ENCODE measurements at places on chromosomes 4 and X. TPM values are rescaled to one million over a fixed set of nuclear protein-coding genes. Genes with fewer than 3 reads are reported as not detected.

GRCh38 chr4:94852616-94853015 lies 94.9 kb downstream of the BMPR1B start:
- DNase-seq, result no peak

DNA sequence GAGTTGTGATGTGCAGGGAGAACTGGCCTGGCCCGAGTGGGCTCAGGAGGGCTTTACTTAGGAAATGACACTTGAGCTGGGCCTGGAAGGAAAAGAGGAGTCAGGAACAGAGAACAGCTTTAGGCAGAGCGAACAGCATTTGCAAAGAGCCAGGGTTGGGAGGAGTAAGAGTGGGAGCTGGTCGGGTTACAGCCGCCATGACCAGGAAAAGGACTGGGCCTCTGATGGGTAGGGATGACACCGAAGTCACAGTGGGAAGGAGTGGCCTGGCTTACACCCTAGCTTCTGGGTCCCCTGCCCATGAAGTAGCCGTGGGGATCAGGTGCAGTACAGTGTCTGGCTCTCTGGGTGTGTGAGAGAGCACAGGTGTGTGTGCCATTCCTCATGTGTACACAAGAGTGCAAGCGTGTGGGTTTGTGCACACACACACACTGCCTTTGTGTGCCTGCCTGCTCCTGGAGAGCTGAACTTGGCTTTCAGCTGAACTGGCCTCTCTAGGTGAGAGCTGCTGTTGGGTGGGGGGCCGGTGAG lies 31.6 kb downstream of the TRMT44 start:
- no peak for DNase-seq

GRCh38 chrX:153900831-153901752 lies 3.4 kb upstream of the AVPR2 start:
- DNase-seq, result no peak

DNA sequence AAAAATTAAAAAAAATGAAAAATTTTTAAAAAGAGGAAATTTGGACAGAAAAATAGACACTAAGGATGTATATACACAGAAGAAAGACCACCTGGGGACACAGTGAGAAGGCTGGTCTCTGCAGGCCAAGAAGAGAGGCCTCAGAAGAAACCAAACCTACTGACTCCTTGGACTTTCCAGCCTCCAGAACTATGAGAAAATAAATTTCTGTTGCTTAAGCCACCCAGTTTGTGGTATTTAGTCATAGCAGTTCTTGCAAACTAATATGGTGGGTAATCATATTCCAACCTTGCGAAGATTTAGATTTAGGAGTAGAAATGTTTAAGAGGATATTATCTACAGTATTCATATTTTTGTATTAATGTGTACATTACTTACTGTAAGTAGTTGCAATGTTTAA lies 56.4 kb downstream of the COQ2 start:
- no peak for DNase-seq

The PAGE5 gene
- total RNA-seq, result not detected

DNA sequence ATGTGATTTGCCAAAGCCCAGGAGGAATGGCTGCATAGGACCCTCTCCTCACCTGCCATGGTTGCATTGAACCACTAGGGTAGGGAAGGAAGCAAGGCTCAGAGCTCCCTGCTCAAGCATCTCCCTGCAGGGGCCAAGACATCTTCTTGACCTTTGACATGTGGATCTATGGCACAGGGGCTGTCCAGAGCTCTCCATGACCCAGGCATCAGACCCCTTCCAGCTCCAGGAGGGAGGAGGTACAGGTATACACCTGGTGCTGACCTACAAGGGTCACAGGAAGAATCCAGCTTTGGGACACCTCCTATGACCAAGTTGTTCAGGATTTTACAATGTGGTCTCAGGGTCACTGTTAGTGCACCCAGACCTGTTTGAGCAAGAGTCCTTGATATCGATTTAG lies 23.2 kb upstream of the ASMTL start:
- no peak for DNase-seq

DNA sequence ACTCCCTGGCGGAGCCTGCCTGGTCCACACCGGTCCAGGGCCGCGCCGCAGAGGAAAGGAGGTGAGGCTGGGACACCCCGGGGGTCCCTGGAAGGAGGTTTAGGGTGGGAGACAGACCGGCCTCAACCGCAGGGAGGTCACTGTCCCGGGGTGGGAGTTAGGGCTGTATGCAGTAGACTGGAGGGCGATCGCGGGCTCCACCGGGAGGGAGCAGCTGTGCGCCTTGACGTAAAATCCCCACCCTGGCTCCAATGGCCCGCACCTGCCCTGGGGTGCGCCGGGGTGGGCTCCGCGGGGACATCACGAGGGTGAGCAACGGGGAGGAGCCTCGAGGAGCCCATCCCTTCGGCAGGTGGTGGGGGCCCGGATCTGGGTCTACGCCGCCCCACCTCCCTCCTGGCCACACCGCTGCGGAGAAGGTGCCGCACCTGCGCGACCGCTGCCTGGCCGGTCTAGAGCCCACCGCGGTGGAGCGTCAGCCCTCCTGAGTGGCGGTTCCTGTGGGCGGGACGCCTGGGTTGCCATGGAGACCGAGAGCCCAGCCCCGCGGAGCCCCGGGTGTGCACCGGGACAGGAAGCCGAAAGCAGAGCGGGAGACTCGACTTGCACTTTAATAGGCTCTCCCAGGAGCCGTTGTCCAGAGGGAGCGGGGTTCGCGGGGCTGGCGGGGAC lies 105.1 kb downstream of the ADRA2C start:
- peak; percentile 41 for DNase-seq

- DNase-seq, result no peak
Observed at GRCh38 chr4:81258841-81259550, 44.0 kb upstream of the PRKG2 start.

The RIBC1 gene
- total RNA-seq, result 1.9 TPM

The ATG4A gene
- total RNA-seq, result 7.3 TPM

GRCh38 chrX:115948018-115948923 lies 222.3 kb upstream of the AGTR2 start:
- no peak for DNase-seq

GRCh38 chrX:6885909-6886308 lies 261.6 kb upstream of the STS start:
- DNase-seq, result no peak

DNA sequence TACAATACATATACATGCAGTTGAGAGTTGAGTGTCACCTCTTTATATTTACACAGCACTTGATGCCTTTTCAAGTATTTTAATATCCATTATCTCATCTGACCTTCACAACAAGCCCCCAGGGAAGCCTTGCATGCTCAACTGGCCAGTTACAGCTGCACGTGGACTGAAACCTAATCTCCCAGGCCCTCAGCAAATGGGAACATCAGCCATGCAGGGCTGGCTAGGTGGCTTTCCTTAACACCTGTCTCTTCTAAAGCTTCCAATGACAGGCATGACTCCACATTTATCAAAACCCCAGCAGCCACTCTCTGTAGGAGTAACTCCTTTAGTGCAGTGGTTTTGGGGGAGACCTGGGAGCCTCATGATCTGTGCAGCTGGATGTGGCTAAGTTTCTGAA lies 56.4 kb downstream of the PHKA2 start:
- no peak for DNase-seq

The DCAF12L2 gene
- 2.9 TPM for total RNA-seq

DNA sequence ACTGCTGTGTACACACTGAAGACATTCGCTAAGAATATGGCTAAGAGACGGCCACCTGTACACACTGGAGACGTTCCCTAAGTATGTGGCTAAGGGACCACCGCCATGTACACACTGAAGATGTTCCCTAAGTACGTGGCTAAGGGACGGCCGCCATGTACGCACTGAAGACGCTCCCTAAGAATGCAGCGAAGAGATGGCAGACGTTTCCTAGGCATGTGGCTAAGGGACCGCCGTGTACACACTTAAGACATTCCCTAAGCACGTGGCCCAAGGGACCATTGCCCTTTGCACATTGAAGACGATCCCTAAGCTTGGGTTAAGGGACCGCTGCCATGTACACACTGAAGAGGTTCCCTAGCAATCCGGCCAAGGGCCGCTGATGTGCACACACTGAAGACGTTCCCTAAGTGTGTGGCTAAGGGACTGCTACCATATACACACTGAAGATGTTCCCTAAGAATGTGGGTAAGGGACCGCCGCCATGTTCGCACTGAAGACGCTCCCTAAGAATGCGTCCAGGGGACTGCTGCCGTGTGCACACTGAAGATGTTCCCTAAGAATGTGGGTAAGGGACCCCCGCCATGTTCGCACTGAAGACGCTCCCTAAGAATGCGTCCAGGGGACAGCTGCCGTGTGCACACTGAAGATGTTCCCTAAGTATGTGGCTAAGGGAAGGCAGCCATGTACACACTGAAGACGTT lies 36.7 kb downstream of the DHRSX start:
- no peak for DNase-seq

The PDE6B gene
- 26.2 TPM for total RNA-seq

DNA sequence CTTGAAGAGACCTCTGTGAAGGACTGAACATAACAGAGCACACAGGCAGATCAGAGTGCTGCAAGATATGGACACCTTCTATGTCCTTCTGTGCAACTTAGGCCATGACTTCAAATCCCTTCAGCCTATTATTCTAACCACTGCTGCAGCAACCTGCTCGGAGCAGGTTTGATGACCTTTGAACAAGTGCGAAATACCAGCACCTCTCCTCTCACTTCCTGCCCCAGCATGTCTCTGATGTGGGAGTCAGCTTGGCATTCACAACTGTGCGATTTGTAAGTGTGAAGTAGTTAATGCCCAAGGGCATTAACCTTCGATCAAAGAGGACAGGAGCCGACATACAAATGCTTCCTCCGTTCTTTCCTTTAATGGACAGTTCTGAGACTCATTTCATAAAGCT lies 1.6 kb upstream of the EXOC1 start:
- no peak for DNase-seq

DNA sequence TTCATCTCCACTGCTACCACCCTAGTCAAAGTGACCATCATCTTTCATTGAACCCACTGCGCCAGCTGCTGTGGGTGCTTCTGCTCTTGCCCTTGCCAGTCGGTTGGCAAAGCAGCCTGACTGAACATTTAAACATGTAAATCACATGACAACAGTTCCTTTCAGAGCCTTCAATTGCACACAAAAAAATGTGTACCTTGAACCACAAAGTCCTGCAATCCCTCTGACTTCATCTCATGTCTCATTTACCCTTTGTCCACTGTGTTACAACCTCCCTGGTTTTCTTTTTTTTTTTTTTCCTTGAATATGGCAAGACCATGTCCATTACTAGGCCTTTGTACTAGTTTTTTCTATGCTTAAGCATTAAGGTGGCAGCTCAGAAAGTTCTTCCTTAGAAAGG lies 183.5 kb downstream of the GBA3 start:
- no peak for DNase-seq

DNA sequence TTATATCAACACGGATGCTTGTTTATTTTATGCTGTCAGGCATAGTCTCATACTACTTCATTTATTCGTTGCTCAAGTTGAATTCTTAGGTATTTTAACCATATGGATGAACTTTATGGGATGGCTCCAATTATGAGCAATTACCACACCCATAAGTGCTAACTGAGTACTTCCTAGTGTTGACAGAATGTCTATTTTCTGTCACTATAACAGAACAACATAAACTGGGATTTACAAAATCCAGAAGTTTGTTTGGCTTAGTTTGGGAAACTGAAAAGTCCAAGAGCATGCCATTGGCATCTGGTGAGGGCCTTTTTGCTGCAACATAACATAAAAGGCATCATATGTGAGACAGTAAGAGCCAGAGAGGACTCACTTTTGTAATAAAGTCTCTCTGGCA lies 21.0 kb downstream of the SULT1E1 start:
- DNase-seq, result no peak

DNA sequence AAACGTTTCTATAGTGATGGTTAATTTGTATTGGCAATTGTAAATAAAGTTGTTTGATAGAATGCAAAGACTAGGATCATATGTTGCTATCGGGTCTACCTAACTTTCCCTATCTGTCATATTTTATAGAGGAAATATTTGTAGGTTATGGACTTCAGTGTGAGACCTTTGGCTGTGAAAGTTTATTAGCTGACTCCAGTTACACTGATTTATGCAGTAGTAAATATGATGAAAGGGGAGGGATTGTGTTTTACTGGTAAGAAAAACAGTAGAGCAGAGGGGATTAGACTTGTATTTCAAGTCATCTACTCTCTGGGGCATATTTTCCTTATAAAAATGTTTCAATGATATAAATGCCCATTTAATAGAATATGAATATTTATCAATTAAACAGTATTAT lies 43.8 kb downstream of the ADGRL3 start:
- no peak for DNase-seq

DNA sequence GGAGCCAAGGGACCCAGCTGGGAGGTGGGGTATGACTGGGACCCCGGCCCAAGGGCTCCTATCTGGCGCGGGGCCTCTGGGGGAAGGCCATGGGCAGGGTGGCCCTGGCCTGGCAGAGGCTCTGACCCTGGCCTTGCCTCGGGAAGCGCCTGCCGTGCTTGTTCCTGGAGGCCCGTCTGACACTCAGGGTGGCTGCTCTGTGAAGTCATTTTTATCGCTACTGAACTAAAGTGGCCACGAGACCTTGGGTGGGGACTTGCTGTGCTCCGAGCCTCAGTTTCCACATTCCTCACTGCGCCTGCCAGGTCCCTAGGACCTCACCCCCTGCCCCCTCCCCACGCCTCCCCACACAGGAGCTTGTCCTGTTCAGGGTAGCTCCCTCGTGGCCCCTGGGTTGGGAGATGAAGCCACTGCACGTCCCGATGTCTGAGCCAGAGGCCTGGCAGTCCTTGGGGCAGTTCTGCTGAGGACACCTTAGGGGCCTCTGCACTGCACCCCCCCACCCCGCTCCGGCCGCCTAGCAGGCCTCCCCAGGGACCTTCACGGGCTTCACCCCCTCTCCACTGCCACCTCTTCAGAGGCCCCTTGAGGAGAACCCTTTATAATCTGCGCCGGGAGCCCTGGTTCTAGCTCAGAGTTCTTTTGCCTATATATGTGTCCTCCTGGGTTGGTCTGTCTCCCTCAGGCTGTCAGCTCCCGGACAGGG lies 639 bp upstream of the SORCS2 start:
- DNase-seq, result peak; percentile 35

DNA sequence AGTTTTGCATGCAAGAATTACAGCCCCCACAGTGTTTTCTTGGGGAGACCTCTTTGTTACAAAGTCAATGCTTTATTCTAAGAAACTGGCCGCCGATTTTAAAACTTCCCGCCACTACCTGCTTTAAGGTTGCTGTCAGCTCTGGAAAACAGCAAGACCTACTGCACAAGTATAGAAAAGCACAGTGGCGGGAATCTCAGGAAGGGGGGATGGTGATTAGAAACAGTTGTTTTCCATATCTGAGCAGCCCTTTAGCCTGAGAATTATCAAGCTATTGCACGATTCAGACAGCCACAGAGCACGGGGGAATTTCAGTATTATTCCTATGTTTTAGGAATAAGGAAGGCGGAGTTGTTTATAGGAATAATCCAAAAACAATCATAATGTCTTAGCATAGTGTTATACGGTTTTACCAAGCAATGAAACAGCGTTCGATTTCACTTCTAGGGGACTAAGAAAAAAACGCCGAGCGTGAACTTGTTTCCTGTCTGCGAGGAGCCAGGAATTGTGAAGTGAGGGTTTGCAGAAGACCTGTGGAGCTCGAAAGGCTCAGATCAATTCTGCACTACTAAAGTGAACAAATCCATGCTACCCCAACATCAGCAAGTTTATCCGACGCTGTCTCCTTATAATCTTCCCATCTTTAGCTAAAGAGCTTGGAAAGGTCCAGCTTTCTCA lies 81.3 kb downstream of the HMGN5 start:
- no peak for DNase-seq
